NCI-H1048 (cell line): ENCODE measurements at places on chromosomes 7 and 10.

- DNase-seq: no peak
These were observed 253.2 kb downstream of the BMPER start for GRCh38 chr7:34158368-34159153.

DNA sequence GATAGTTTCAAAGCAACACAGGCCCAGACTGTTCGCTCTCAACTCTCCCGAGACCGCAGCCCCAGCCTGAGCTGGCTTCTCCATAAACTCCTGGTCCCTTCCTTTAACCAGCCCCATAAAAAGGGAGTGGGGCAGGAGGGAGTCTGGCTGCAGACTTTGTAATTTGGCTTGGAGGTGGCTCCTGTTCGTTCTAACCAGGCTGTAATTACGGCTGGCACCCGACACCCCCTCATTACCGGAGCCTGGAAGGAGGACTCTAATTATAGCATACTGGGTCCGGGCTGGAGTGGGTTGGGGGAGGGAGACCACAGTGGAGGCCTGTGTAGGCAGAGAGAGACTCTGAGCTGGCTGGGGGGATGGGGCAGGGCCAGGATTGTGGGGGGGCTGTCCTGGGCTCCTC lies 49.7 kb downstream of the UNC5B start:
- no peak for DNase-seq

DNA sequence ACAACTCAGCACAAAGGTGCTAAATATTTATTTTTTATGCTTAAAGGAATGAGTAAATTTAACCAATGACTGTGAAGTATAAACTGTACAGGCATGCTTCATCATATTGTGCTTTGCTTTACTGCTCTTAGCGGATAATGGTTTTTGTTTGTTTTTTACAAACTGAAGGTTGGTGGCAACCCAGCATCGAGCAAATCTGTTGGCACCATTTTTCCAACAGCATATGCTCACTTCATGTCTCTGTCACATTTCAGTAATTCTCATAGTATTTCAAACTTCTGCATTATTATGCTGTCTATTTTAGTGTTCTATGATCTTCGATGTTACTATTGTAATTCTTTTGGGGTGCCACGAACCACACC lies 22.8 kb downstream of the BRAF start:
- no peak for DNase-seq

- DNase-seq: peak; percentile 31
These were observed 52.5 kb downstream of the KLRG2 start for GRCh38 chr7:139431010-139431409.

GRCh38 chr7:154832557-154833138 lies 170.3 kb downstream of the PAXIP1 start:
- no peak for DNase-seq

DNA sequence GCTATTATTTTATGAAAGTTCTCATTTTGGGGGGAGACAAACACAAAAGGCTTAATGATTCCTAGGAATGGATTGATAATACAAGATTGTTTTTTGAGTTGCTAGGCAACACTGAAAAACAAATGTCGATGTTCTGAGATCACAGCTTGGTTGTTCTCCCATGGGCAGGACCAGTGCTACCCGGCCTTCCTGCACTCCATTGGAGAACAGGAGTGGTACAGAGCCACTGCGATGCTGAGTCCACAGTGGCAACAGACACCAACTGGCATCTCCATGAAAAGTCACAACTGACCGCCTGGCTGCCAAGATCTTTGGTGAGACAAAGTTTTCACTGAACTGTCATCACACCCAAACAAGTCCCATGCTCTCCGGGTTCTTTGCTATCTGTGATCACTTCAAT lies 68.9 kb upstream of the NMT2 start:
- DNase-seq: no peak

- no peak for DNase-seq
These were observed 189.4 kb downstream of the PLXDC2 start for GRCh38 chr10:20005638-20006037.

GRCh38 chr10:110485541-110485940 lies 12.2 kb upstream of the DUSP5 start:
- DNase-seq: no peak

DNA sequence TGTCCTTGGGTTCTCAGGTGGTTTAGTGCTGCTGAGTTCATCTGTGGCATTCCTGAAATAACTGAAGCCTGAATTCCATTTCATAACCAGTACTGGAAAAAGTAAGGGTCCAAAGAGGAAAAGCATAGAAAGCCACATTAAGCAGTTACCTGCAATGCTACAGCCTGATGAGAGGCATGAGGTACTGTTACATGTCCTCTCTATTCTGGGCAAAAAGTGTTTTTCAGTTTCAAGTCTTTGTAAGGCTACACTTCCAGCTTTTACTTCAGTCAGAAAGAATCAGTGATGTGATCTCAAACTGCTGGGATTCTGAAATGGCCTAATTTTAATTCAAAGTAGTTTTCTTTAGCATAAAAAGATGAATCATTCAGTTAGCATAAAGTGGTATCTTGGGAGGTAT lies 369.5 kb downstream of the PHF14 start:
- DNase-seq: no peak

GRCh38 chr7:134696261-134696660 lies 49.6 kb downstream of the BPGM start:
- DNase-seq: no peak

GRCh38 chr7:73595358-73595757 lies 17.0 kb upstream of the TBL2 start:
- no peak for DNase-seq

GRCh38 chr10:109977382-109977806 lies 30.4 kb upstream of the ADD3 start:
- no peak for DNase-seq

DNA sequence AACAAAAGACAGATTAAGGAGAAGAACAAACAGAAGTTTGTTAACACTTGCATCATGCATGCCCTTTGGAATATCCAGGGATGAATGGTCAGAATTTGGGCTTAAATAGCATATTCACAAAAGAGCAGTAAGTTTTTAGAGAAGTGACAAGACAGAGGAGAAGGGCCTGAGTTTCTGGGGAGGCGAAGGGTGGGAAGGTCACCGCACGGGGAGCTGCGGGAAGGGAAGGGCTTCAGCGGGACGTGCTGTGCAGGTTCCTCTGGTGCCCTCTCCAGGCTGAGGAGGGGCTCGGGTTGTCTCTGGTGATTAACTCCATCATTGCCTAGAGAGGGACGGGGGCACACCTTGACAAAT lies 10.4 kb upstream of the ZNF22 start:
- DNase-seq: no peak
